ENCODE measurements at places on chromosomes 16 and 17.

DNA sequence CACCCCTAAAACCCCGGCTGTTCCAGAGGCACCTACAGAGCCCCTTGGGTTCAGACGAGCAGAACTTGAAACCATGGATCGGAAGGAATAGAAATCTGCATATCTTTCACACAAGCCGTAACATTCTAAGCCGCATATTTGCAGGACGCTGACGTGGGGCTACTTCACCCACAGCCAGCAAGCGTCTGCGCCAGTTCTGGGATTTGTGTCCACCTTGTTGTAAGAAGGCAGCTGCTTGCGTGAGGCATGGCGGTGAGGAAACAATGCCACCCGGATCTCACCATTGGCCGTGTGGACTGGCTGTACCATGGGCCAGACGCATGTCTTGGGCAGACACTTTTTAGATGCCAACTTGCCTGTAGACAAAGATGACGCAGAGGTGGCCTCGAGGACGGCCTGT lies 34.5 kb downstream of the TNFRSF13B start:
- DNase-seq, result no peak

GRCh38 chr16:30551781-30552180 lies 6.4 kb downstream of the ZNF764 start:
- no peak for DNase-seq

GRCh38 chr17:15981208-15981607 lies 18.3 kb downstream of the ZSWIM7 start:
- no peak for DNase-seq

DNA sequence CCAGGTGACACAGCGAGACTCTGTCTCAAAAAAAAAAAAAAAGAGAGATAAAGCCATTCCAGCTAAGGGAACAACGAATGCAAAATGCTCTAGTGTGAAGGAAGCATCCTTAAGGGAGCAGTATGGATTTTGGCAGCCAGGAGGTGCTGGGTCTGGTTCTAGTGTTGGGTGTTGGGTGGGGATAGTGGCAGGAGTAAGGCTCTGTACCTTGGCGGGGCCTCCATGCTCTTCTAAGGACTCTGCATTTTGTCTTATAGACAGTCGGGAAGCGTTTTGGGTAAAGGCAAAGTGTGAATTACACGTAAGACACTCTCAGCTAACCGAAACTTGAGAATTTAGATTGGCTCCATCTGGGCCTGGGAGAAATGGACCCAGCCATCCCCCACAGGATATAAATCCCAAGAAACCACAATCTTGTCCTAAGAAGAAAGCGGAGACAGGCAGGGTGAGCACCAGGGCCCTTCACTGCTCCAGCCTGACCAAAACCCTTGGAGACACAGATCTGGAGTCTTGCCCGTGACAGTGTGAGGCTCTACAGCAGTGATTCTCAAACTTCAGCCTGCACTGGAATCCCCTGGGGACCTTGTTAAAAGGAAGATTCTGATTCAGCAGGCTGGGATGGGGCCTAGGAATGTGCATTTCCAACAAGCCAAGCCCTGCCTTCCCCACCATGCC lies 33.1 kb upstream of the PHB1 start:
- no peak for DNase-seq

- no peak for DNase-seq
Measured at GRCh38 chr16:85465328-85466303, 147.5 kb upstream of the GSE1 start.

DNA sequence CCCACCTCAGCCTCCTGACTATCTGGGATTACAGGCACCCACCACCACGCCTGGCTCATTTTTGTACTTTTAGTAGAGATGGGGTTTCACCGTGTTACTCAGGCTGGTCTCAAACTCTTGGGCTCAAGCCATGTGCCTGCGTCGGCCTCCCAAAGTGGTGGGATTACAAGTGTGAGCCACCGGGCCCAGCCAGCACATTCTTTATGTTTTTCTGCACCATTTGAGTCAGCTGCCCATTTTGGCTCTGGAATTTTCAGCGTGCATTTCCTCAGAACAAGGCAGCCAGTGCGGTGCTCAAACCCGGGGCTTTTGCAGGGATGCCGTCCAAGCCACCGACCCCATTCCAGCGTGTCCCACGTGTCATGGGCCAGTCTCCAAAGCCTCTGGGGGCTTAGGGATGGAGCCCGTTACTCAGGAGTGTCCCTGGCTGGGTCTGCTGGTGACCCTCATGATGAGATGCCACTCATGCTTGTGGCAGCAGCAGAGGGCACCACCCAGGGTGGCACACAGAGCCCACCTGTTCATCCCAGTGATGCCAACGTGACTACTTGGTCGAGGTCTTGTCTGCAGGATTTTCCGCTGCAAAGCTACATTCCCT lies 3.7 kb upstream of the RAB40C start:
- DNase-seq, result no peak

GRCh38 chr17:238071-238963 lies 56.9 kb upstream of the DOC2B start:
- no peak for DNase-seq

- no peak for DNase-seq
Measured at GRCh38 chr17:37026531-37026869, 77.7 kb downstream of the AATF start.

GRCh38 chr17:40122136-40122998 lies 596 bp downstream of the MSL1 start:
- no peak for DNase-seq

GRCh38 chr16:51592001-51592501 lies 441.0 kb upstream of the SALL1 start:
- DNase-seq, result no peak

DNA sequence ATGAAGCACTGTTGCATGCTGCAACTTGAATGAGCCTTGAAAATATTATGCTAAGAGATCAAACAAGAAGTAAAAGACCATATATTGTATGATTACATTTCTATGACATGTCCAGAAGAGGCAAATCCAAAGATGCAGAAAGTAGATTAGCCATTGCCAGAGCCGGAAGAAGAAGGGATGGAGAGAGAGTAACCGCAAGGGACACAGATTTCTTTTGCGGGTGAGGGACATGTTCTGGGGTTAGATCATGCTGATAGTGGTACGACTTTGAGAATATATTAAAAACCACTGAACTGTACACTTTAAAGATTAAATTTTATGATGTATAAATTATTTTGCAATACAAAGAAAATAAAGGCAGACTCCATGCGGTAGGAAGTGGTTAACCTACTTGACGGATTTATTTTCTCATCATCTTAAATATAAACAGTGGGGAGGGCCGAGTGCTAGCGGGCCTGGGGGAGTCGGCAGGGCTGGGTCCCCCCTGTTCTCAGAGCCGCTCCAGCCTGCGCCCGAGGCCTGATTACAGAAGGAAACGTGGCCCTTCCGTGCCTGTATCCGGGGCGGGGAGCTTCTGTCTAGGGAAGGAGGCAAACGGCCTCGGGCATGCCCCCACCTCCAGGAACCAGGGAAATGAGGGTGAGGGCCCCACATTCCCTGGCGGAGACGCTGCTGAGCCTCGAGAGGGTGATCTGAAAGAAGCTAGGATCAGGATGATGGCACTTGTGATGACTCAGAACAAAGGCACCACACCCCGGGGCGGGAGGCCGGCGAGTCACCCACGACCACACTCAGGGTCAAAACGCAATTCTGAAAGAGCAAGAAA lies 48.0 kb downstream of the SHCBP1 start:
- no peak for DNase-seq

GRCh38 chr17:2871205-2871604 lies 75.0 kb downstream of the RAP1GAP2 start:
- DNase-seq, result no peak

- no peak for DNase-seq
Measured at GRCh38 chr17:21072745-21073197, 30.0 kb upstream of the USP22 start.

DNA sequence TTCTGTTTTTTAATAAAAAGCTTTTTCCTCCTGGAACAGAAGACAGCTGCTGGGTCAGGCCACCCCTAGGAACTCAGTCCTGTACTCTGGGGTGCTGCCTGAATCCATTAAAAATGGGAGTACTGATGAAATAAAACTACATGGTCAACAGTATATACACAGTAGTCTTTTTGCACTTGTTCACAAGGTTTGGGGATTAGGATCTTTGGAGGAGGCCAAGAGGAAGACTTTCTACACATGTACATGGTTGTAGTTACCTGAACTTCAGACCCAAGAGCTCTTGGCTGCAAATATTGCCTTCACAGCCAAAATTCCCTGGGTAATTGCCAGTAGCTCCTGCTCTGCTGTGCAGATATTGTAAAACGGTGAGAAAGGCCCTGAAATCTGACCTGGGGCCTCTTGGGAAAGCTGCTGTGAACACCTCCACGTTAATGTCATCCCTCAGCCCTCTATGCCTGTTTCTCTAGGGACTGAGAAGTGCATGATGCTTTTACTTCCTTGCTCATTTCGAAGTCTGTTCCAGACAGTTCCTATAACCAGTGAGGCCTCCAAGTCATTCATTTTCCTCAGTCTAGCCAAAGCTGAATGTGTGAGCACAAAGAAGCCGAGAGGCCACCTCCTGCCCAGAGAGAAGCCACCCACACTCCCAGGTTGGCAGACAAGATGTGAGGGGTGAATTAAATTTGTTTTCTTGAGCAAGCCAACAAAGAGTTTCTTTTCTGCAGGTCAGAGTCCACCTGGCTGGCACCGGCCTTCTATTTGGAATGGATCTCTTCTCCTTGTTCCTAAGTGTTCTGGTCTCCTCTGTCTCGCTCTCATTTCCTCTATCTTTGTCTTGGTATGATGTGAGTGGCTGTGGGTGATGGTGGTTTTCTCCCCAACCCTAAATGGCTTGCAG lies 15.9 kb downstream of the ANKRD40 start:
- no peak for DNase-seq

GRCh38 chr16:50462793-50463507 lies 85.2 kb upstream of the NKD1 start:
- no peak for DNase-seq

GRCh38 chr17:49497148-49498028 lies 2.3 kb downstream of the NGFR start:
- DNase-seq, result no peak

GRCh38 chr16:82735186-82735585 lies 108.4 kb downstream of the CDH13 start:
- no peak for DNase-seq

- no peak for DNase-seq
Measured at GRCh38 chr16:19291475-19291874, 5.9 kb downstream of the CLEC19A start.

GRCh38 chr17:58382872-58383242 lies 30.9 kb upstream of the SUPT4H1 start:
- DNase-seq, result no peak

- no peak for DNase-seq
Measured at GRCh38 chr16:22027633-22028032, 19.7 kb downstream of the MOSMO start.

- no peak for DNase-seq
Measured at GRCh38 chr16:82651921-82652601, 25.3 kb downstream of the CDH13 start.

- no peak for DNase-seq
Measured at GRCh38 chr16:61366006-61366405, 670.2 kb downstream of the CDH8 start.

- no peak for DNase-seq
Measured at GRCh38 chr16:17252064-17252463, 218.7 kb downstream of the XYLT1 start.

GRCh38 chr16:84141143-84141670 lies 3.8 kb downstream of the HSDL1 start:
- DNase-seq, result no peak

- DNase-seq, result no peak
Measured at GRCh38 chr17:1012823-1013728, 16.1 kb downstream of the TIMM22 start.

DNA sequence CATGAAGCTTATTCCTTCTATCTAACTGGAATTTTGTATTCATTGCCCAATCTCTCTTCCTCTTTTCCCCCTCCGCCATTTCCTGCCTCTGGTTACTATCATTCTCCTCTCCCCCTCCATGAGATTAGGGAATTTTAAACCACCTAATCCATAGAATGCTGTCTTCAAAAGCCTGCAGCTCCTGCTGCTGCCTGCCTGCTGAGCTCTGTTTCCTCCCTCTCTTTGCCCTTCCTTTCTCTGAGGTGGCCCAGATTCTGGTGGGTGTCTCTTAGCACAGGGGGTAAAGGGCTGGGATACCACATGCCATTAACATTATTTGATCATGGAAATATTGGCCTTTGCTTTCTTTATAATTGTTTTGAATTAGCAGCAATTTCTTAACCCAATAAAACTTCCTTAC lies 241.6 kb downstream of the CNTNAP4 start:
- DNase-seq, result no peak

GRCh38 chr17:885971-886571 lies 93.5 kb downstream of the NXN start:
- no peak for DNase-seq

GRCh38 chr17:48432820-48433775 lies 3.1 kb upstream of the SKAP1 start:
- no peak for DNase-seq

- no peak for DNase-seq
Measured at GRCh38 chr16:79316004-79316458, 284.5 kb downstream of the MAF start.

- DNase-seq, result no peak
Measured at GRCh38 chr16:28543072-28543471, 4.3 kb upstream of the NUPR1 start.

DNA sequence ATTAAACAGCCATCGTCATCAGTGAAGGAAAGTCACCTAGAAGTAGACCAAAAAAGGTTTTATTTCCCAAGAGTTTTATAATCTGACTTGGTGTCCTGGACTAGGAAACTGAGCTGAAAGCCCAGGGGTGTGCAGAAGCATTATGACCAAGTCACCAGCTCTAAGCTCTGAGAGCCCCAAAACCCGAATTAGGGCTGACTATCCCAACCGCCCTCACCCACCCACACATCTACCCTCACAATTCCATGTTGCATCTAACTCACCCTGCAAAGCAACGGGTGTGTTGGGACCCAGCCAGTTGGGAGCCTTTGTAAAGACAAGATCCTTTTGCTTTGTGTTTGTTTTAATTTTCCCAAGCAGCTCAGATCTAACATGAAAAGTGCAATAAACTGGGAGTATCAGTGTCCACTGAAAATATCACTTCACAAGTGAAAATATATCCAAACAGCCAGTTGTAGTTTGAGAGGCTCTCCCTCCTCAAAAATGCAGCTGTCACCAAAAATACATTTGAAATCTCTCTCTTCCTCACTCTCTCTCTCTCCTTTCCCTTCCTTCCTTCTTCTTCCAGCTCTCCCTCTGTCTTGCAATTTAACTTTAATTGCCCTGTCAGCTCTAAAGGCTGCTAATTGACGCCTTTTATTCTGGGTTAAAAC lies 16.2 kb upstream of the NOG start:
- no peak for DNase-seq
